ENCODE measurements at places on chromosomes 12 and 14.

DNA sequence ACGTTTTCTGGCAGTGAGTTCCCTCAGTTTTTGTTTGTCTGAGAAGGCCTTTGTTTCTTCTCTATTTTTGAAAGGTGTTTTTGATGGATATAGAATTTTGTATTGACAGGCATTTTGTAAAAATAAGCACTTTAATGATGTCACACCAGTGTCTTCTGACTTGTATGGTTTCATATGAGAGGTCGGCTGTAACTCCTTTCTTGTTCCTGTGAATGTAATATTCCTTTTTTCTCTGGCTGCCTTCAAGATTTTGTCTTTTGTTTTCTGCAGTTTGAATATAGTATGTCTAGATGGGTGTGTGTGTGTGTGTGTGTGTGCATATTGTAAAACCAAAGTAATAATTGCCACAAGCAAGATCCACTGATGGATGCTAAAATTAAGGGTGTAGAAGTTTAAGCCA lies 67.8 kb upstream of the PSMC1 start:
- no peak for DNase-seq

DNA sequence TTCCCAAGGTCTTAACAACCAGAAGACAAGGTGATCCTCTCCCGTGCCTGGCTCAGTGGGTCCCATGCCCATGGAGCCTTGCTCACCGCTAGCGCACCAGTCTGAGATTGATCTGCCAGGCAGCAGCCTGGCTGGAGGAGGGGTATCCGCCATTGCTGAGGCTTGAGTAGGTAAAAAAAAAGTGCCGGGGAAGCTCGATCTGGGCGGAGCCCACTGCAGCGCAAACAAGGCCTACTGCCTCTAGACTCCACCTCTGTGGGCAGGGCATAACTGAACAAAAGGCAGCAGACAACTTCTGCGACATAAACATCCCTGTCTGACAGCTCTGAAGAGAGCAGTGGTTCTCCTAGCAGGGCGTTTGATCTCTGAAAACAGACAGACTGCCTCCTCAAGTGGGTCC lies 104.0 kb downstream of the C14orf39 start:
- no peak for DNase-seq

- peak; percentile 89 for DNase-seq
These were observed 27.7 kb downstream of the CLMN start for GRCh38 chr14:95291859-95292542.

- DNase-seq: no peak
These were observed 160.9 kb downstream of the SPTSSA start for GRCh38 chr14:34300882-34301734.

GRCh38 chr14:64762044-64763034 lies 58.1 kb downstream of the PLEKHG3 start:
- no peak for DNase-seq
